ENCODE measurements at places on chromosomes 7 and 10. TPM values are rescaled to one million over a fixed set of nuclear protein-coding genes. Genes with fewer than 3 reads are reported as not detected.

The CFAP58 gene
- polyA plus RNA-seq, result not detected

The OR13A1 gene
- not detected for polyA plus RNA-seq

The SKIDA1 gene
- not detected for polyA plus RNA-seq

The SPDYE1 gene
- polyA plus RNA-seq, result 0.22 TPM

The AP3M1 gene
- 39.8 TPM for polyA plus RNA-seq

The GPR85 gene
- polyA plus RNA-seq, result not detected

The ZNF485 gene
- polyA plus RNA-seq, result 2.4 TPM

The CALCR gene
- not detected for polyA plus RNA-seq

The STEAP1 gene
- polyA plus RNA-seq, result not detected

The CDNF gene
- polyA plus RNA-seq, result 1.3 TPM

The NUDCD3 gene
- polyA plus RNA-seq, result 56.3 TPM

The ANKRD61 gene
- polyA plus RNA-seq, result not detected

The LFNG gene
- polyA plus RNA-seq, result 2.3 TPM

GRCh38 chr7:100122568-100122967 lies 3.1 kb downstream of the CNPY4 start:
- no peak for DNase-seq

DNA sequence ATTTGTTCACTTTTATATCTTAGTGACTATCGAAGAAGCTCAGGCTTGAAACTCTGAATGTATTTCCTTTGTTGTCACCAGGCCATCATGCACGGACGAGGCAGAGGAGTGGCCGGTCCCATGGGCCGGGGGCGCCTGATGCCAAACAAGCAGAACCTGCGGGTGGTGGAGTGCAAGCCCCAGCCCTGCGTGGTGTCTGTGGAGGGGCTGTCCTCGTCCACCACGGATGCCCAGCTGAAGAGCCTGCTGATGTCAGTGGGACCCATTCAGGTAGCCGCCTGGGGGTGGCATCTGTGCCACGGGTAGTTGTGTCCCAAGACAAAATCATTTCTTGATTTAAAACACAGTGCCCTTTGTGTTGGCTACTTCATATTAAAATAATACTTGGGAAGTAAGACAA lies 45.9 kb downstream of the SHH start:
- DNase-seq, result no peak

- DNase-seq, result no peak
Observed at GRCh38 chr7:90413185-90413528, 9.9 kb downstream of the CLDN12 start.

- DNase-seq, result no peak
Observed at GRCh38 chr10:97538839-97539238, 33.7 kb upstream of the ANKRD2 start.

- DNase-seq, result no peak
Observed at GRCh38 chr10:1980459-1980858, 243.1 kb upstream of the ADARB2 start.

DNA sequence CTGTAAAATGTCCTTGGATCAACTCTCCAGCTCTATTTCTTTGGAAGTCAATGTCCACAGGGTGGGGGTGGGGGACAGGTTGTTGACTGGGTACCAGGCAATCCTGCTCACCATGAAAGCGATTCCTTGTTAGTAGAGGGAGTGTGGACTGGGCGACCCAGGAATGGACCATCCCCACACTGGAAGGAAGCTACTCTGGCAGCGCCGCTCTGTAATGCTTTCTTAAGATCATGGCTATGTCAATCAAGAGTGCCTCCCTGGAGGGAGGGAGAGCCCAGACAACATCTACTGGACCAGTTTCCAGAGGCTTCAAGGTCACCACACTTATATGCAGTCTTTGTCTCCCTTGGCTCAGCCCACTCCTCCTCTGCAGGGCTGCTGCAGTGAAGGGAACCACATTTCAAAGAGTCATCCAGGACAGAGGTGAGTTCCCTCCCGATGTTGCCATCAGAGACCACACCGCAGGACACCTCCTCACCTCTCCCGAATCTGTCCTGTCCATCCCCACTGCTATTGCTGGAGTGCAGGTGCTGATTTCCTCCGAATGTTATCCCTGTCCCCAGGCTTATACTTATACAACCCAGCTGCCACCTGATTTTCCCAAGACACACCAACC lies 6.9 kb downstream of the GIMAP5 start:
- no peak for DNase-seq

DNA sequence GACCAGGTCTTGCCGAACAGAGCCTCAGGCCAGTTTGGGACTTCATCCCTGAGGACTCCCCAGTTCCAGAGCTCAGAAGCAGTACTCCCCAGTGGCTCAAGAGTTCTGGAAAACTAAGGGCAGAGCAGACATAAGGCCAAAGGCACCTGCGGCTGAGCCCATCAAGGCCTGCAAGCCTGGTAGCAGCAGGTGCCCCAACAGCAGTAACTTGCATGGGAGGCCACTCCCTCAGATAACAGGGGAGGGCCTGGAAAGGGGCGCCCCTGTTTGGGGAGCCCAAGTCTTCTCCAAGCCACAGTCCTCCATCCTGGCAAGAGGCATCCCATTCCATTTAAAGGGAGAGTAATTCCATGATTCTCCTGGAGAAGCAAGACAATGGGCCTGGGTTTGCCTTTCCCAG lies 13.0 kb downstream of the POLL start:
- DNase-seq, result no peak

DNA sequence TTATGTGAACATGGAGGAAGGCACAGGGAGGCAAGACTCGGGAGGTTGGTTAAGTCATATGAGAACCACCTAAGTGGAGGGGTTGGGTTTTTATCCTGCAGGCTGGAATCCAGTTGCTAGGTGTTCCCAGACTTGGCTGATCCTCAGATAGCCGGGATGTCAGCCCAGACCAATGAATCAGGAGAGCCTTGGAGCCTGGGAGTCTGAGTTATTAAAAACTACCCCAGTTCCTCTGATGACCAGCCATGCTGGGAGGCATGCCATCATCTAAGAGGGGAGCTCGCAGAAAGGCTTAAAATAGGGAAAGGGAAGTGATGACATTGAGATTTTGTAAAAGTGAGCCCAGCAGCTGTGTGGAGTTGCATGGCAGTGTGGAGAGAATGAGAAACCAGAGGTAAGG lies 238.1 kb downstream of the ZNF248 start:
- DNase-seq, result no peak

- no peak for DNase-seq
Observed at GRCh38 chr10:110834629-110835301, 37.0 kb upstream of the PDCD4 start.

DNA sequence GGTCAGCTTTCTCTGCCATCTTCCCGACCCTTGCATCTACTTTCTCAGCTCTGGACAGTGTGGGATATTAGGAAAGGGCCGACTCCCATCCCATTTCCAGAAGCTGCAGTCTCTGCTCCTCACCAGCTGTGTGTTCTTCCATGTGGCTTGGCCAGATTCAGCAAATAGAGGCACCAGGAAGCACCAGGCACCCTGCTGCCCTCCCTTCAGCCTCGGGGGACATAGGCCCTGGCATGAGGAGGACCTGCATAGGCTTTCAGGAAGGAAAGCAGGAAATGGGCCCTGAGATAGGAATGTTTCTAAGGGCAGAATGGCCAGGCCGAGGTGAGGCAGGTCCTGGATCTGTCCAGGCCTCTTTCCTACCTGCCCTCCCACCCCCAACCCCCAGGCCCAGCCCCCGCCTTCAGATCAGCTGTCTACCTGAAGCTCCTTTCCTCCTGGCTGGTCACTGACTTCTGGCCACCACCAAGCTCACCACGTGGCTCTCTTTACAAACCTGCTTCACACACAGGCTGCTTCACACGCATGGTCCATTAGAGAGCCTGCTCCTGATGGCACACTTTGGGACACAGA lies 27.5 kb upstream of the PURB start:
- no peak for DNase-seq

DNA sequence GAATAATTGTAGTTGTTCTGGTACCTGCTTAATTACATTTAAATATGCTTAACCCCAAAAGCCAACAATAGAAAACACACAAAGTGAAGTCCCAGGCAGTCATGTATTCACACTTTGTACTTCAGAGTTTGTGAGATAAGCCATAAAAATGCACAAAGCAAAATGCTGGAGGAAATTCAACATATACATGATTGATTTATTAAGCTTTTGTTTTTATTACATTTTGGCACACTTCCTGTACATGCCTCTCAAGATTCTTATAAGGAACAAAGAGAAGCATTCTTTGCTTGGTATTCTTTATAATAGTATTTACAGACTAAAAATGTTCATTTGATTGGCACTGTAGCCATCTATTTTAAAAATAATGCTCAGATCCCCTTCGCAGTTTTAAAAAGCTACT lies 107.7 kb upstream of the ANK3 start:
- no peak for DNase-seq

DNA sequence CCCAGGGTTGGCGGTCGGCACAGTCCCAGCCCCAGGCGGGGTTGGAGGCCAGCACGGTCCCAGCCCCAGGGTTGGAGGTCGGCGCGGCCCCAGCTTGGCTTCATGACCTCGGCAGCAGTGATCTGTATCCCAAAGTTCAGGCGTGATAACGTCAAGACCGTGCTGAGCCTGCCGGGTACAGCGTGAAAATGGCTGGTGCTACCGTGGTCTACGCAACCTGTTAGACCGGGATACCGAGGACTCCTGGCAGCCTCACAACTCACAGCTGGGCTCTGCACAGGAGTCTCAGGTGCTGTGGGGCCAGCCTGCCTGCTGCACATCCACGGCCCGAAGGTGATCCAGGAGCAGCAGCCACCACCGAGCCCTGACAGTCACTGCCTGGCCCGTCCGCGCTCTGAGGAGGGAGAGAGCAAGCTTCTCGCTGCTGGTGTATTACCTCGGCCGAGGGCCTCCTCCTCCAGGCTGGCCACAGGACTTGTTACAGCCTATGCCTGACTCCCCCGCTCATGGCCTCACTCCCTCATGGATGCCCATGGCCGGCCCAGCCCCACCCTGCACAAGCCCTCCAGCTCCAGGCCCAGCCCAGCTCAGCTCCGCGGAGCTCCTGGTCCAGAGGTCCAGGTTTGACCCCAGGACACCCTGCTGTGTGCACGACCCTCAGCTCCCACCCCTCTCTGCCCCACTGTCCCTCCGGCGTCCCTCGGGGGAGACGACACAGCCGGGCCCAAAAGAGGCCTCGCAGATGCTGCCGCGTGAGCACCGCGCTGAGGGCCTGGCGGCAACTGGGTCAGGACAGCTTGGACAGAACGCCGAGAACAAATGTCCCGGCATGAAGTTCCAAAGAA lies 156.0 kb downstream of the ELFN1 start:
- DNase-seq, result no peak

DNA sequence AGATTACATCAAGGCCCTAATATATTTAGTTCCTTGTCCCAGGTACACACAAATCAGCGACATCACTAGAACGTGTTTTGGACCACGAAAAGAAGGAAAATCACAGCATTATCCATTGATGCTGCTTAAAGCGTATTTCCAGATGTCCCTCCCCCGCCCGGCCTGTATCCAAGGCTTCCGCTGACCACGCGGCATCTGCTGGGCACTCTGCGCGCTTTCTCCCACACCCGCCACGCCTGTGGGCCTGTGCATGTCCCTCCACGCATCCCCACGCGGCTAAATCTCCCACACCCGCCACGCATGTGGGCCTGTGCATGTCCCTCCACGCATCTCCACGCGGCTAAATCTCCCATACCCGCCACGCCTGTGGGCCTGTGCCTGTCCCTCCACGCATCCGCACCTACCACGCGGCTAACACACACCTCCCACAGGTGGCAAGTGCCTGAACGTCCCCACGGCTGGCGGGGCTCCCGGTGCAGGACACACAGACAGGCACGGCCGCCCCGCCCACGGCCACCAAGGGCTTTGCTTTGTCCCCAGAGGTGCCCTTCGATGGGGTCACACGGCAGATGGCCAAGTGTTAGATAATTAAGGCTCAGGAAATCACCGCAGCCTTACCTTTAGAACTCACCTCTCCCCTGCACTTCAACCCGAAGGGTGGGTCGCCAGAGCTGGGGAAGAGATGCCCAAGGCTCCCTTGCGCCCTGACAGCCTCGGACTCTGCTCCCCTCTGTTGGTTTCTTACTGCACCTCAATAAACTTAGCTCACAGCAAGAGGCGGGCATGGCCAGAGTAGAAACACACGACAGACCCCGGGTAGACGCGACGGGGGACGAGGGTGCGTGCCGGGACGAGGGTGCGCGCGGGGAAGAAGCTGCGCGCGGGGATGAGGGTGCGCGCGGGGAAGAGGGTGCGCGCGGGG lies 49.5 kb downstream of the DIP2C start:
- no peak for DNase-seq

GRCh38 chr10:129853562-129853903 lies 110.5 kb downstream of the EBF3 start:
- DNase-seq, result no peak

GRCh38 chr10:130606001-130606405 lies 469.8 kb downstream of the GLRX3 start:
- DNase-seq, result no peak

- DNase-seq, result no peak
Observed at GRCh38 chr10:77334501-77334900, 303.1 kb downstream of the KCNMA1 start.

DNA sequence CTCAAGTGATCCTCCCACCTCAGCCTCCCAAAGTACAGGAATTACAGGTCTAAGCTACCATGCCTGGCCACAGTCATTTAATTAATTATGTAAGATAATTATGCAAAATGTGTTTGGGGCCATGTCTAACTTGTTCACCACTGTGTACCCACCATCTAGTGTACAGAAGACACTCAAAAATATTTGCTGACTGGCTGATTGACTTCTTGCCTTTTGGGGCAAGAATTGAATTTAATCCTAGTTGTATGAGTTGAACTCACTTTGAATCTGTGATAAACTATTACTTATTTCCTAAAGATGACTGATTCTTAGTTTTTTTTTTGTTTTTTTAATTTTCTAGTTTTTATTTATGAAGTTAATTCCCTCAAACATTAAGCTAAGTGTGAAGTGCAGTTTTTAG lies 15.8 kb upstream of the ZC3HAV1L start:
- DNase-seq, result no peak

DNA sequence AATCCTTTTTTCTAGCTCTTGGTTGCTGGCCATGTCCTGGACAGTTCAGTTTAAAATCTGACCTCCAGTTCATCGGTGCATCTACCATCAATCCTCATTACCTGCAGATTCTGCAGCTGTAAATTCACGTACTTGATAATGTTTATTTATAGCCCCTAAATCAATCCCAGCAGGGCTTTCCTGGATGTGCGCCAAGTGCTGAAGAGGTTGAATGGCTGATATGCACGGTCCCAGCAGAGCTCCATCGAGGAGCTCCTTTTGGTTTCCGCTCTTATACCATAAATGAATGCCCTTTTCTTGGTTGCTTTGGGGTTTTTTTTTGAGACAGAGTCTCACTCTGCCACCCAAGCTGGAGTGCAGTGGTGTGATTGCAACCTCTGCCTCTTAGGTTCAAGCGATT lies 91.2 kb upstream of the CCZ1B start:
- no peak for DNase-seq

GRCh38 chr10:88979153-88979562 lies 11.4 kb upstream of the FAS start:
- no peak for DNase-seq

DNA sequence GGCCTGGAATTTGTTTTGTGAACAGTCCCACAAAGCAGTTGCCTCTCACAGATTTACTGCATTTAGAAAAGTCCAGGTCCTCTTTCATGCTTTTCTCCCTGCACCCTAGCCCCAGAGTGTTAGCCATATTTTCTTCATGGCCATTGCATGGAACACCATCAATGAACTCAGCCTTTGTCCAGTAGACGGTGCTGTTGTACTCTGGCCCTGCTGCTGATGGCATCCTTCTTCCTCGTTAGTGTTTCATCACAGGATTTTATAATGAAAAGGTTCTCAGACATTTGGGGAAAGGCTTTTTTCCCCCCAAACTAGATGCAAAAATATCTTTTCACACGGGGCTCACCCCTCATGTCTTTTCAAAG lies 93.0 kb upstream of the SLC25A13 start:
- DNase-seq, result peak; percentile 4
